ENCODE measurements at places on chromosomes 2 and 18. TPM values are rescaled to one million over a fixed set of nuclear protein-coding genes. Genes with fewer than 3 reads are reported as not detected.
A peak's percentile ranks its signal among the peaks of the same experiment; 100 is the strongest.

GRCh38 chr18:34970106-34970505 lies 71.1 kb upstream of the MAPRE2 start:
- DNase-seq: no peak

RPIA gene
- total RNA-seq: 17.4 TPM

AQP4 gene
- total RNA-seq: 37.6 TPM

DNA sequence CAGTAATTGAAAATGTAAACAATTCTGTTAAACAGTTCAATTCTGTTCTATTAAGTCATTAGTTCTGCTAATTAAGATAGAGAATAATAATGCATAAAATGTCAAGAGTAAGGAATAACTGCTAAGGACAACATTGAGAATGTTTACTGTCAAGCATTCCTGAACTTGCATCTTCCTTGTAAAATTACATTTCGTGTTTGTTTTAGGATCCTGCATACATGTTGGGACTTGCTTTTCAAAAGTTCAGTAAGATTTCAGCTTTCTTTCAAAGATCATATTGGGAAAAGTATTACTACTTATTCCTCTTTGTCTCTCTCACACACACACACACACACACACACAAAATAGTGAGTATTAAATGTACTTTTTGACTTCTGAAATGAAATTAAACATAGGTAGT lies 20.5 kb downstream of the DYNC1I2 start:
- DNase-seq: no peak

- DNase-seq: no peak
Measured at GRCh38 chr2:57575700-57576268, 470.8 kb upstream of the VRK2 start.

DNA sequence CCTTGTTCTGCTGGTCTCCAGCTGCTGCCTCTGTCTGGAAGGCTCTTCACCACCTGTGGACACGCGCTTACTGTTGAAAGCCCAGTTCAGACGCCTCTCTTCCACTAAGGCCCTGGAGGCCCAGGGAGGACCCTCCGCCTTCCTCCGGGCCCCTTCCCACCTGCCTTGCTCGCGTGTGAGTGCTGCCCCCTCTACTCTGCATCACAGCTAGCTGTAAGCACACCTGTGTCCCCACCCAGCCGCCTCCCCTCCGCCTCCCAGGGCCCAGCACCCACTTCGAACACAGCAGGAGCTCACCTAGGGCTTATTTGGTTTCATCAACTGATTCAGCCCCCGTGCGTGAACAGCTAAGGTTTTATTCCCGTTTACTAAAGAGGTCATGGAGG lies 49.7 kb downstream of the KCNF1 start:
- DNase-seq: no peak

CLEC4F gene
- total RNA-seq: not detected

DNAJC5G gene
- total RNA-seq: not detected

DNA sequence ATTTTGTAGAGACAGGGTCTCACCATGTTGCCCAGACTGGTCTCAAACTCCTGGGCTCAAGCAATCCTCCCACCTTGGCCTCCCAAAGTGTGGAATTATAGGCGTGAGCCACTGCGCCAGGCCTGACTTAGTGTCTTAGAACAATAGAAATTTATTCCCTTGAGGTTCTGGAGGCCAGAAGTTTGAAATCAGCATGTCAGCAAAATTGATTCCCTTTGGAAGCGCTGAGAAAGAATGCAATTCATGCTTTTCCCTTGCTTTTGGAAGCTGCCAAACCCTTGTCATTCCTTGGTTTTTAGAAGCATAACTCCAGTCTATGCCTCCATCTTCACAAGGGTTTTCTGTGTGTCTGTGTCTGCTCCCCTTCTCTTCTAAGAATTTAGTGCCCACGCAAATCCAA lies 20.7 kb downstream of the ST8SIA3 start:
- no peak for DNase-seq

DSEL gene
- total RNA-seq: 23.4 TPM

TMEM247 gene
- total RNA-seq: not detected

PDE1A gene
- 6.2 TPM for total RNA-seq

- DNase-seq: peak; percentile 57
Measured at GRCh38 chr2:28615706-28616105, 119.8 kb downstream of the PLB1 start.

STK36 gene
- total RNA-seq: 20.6 TPM

GRCh38 chr2:159828738-159829137 lies 30.7 kb upstream of the CD302 start:
- DNase-seq: peak; percentile 5

GRCh38 chr18:44740000-44740399 lies 59.3 kb downstream of the SETBP1 start:
- no peak for DNase-seq

DNA sequence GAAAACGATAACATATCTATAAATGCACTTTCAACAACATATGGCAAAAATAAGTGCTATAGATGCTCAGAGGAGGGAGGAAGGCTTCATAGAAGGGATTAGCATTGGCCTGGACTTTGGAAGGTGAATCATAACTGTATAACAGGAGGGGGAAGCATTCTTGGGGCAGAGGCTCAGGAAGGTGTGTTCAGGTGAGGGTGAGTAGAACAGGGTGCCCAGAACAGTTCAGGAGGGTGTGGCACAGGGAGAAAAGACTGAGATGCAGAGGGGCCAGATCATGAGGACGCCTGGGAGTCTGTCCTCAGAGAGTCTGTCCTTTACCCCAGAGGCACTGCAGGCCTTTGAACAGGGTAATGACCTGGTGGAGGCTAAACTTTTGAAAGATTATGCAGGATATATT lies 29.3 kb upstream of the MEP1B start:
- DNase-seq: no peak

DPP10 gene
- total RNA-seq: 2.5 TPM

DNA sequence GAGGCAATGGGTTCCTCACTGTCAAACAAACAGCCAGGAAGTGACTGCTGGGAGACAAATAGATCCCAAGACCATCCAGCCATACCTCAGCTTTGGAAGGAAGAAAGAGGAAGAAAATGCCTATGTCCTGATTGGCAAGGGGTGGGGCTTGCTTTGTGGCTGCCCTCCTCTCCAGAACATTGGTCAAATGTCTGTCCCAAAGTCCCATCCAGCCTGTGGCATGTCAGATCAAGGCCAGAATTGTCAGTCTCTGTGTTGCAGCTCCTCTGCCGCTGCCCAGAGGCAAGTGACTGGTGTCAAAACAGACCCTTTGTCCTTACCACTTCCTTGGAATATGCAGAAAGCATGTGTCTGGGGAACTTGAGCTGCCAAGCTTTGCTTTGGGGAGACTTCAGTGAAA lies 63.0 kb upstream of the SMAD2 start:
- no peak for DNase-seq

BMP10 gene
- not detected for total RNA-seq

- DNase-seq: no peak
Measured at GRCh38 chr2:60739156-60739555, 16.9 kb upstream of the PAPOLG start.

YES1 gene
- total RNA-seq: 152 TPM

GRCh38 chr2:203972066-203972465 lies 35.5 kb downstream of the ICOS start:
- DNase-seq: peak; percentile 37

DNA sequence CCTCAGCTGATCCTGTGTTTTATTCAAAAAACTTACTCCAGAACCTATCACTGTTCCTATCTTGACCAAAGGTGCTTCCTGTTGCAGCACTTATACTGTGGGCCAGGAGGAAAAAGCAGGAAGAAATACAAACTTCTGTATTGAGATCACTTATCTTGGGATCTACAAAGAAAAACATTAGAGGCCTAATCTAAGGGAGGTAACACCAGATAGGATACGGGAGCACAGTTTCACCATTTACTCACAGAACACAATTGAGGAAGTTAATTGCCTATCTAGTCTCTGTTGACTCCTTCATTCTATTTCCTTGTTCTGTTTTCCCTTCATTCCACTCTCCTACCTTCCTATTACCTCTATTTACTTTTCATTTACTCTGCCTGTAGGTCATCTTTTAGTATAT lies 287.2 kb upstream of the LINC00305 start:
- DNase-seq: no peak

DNA sequence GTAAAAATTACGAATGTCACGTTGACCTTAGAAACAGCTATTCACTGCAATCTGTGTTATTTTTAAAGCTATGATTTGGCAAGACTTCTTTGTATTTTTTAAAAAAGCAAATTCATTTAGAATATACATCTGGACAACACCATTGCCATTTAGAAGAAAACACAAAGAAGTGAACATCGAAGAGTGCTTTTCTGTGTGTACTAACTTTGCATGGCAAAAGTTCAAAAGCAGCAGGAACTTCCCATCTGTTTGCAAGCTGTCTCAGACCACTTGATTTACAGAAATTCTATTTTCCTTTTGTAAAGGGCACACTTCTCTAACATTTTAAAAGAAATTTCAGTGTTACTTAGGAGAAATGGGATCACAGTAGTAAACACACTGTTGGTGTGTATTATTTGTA lies 145.9 kb downstream of the CALCRL start:
- DNase-seq: peak; percentile 55

GRCh38 chr2:62431512-62431911 lies 74.5 kb downstream of the TMEM17 start:
- DNase-seq: no peak

MORN2 gene
- total RNA-seq: 9.9 TPM

GRCh38 chr2:54497763-54498680 lies 41.9 kb downstream of the SPTBN1 start:
- peak; percentile 79 for DNase-seq

TMEM37 gene
- total RNA-seq: 3.1 TPM

NTSR2 gene
- total RNA-seq: not detected

GALNT5 gene
- 19.2 TPM for total RNA-seq

UPP2 gene
- not detected for total RNA-seq

- peak; percentile 42 for DNase-seq
Measured at GRCh38 chr2:133768256-133768655, 200.0 kb upstream of the NCKAP5 start.

GRCh38 chr2:39647104-39647765 lies 18.5 kb upstream of the TMEM178A start:
- DNase-seq: no peak

CDC42EP3 gene
- total RNA-seq: 20.7 TPM

TNFAIP6 gene
- 10.8 TPM for total RNA-seq

GRCh38 chr2:177606636-177607035 lies 214.1 kb downstream of the AGPS start:
- DNase-seq: no peak

GRCh38 chr2:104734937-104735586 lies 118.9 kb upstream of the POU3F3 start:
- DNase-seq: no peak

All from tongue (tissue), 3 donors.